Heart left ventricle (tissue), 16 donors: ENCODE measurements at places on chromosomes 13 and 19. TPM values are rescaled to one million over a fixed set of nuclear protein-coding genes. Genes with fewer than 3 reads are reported as not detected.

DNA sequence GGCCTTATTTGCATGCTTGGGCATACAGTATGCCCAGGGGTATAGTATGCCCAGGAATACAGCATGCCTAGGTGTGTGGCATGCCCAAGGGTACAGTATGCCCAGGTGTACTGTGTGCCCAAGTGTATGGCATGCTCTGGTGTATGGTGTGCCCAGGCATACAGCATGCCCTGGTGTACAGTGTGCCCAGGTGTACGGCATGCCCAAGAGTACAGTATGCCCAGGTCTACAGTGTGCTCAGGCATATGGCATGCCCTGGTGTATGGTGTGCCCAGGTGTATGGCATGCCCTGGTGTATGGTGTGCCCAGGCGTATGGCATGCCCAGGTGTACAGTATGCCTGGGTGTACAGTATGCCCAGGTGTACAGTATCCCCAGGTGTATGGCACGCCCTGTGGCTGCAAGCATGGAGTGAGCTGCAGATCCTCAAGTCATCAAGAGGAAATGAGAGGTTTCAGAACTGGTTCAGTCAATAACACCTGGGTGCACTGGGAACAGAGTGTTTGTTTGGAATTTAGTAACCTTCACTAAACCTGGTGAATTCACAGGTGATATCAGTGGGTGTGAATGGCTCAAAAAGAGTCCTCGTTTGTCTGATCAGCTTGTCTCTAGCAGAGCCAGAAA lies 7.8 kb upstream of the C13orf42 start:
- DNase-seq = no peak

- no peak for DNase-seq
Observed at GRCh38 chr13:111035861-111036260, 79.2 kb upstream of the ARHGEF7 start.

GRCh38 chr19:1875646-1876495 lies 9.4 kb downstream of the ABHD17A start:
- DNase-seq = peak; percentile 94

DNA sequence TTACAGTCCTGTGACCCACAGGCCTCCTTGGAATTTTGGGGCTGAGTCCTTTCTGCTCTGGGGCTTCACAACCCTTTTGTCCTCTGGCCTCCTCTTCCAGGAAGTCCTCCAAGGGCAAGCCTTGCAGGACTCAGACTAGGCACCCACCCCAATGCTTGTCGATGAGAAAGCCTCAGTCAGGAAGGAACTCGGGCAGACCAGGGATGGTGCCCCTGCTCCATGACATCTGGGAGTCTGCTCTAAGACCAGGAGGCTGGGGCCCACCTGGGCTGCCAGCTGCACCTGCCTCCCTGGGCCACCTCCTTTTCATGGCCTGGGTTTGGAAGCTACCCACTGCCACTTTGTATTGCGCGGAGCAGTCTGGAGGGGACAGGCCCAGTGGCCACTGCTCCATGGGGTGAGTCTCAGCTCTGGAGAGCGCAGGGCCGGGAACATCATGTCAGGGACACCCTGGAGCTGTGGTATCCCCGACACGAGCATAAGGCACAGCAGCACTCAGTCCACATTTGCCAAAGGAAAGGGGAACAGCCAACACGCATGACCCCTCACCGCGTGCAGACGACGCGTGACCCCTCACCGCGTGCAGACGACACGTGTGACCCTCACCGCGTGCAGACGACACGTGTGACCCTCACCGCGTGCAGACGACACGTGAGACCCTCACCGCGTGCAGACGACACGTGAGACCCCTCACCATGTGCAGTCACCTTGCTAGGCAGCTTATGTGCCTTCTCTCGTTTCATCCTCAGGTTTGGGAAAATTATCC lies 10.8 kb downstream of the C2CD4C start:
- peak; percentile 9 for DNase-seq

Gene FAM124A
- polyA plus RNA-seq = 4.1 TPM
